Karpas-422 (cell line): ENCODE measurements at places on chromosomes 4 and X.

DNA sequence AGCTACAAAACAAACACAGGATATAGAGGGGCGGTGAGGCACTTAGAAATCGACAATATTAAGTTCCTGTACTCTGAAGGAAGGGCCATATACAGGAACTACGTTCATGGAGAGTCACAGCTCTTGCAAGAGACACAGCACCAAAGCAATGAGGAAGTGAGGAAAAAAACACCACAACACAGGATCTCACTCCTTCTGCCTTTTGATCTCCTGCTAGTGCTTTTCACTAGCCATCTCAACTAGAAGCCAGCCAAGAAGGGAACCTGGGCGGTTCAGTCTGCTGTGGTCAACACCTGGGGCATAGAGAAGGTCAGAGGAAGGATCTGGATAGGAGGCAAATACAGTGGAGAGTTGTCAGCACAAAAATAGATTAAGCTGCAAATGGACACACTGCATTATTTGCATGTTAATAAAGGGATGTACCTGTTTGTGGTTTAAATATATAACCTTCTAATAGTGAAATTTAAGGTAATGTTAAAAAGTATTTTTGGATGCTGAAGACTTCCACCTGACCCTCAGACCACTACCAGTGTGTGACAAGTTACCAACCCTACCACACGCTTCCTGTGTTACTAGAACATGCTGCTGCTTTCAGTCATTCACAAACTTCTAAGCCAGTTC lies 104.6 kb downstream of the DTHD1 start:
- DNase-seq = no peak

DNA sequence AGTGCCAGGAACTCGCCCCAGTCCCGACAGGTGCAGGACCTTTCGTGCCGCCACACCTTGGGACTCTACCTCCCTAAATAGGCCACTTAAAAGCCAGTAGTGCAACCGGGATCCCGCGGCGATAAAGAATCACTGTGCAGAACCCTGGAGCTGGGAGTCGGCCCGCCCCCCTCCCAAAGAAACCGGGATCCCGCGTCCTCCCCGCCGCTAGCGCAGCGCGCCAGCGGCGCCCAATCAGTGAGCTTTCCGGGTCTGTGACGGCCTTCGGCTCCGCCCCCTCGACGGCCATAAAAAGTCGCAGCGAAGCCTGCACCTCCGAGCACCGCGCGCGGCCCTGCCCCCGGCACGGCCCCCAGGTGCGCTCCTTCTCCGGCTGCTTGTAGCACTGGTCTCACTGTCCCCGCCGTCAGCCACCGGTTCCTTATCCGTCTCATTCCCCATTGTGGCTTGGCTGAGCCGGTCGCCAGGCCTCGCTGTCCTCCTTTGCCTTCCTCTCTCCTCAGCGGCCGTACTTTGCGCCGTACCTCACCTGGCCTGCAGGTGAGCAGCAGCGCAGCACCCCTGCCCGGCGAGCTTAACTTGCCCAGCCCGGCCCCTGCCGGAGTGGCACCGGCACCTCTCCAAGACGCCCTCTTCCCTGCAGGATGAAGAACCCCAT lies at the start of gene LRAT:
TSS of gene LRAT (plus strand) at position 318 of the 658 bp plus-strand sequence. CDS start at position 645, 327 bp downstream.
- no peak for DNase-seq

GRCh38 chr4:185524888-185525863 lies 10.1 kb downstream of the PDLIM3 start:
- DNase-seq = no peak

DNA sequence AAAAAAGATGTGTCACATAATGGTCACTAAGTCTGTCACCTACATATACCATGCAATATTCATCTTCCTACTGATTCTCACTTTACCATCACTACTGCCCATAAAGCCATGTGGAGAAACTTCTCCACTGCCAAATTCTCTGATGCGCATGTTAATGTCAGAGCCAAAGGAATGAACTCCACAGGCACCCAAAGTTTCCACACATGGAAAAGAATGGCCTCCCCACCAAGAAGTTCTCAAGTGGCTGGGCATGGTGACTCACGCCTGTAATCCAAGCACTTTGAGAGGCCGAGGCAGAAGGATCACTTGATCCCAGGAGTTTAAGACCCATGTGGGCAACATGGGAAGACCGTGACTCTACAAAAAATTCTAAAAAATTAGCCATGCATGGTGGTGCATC lies 43.8 kb upstream of the UGDH start:
- DNase-seq = no peak

DNA sequence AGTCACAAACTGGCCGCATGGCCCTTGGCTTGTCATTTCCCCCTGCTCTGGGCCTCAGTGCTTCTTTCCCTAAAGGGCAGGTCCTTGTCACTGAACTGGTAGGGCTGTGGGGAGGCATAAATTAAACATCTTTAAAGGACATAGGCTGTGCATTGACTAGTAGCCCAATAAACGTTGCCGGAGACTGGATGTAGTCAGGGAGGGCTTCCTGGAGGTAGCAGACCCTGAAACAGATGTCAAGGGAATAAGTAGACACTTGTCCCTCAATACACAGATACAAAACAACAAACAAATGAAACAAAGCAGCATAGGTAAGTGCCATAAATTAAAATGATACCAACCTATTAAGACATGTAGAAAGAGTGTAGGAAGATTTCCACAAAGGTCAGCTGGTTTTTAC lies 71.8 kb upstream of the PSAPL1 start:
- no peak for DNase-seq

GRCh38 chr4:119897260-119897659 lies 169.4 kb downstream of the MAD2L1 start:
- no peak for DNase-seq

GRCh38 chr4:40887764-40888131 lies 138.0 kb downstream of the NSUN7 start:
- no peak for DNase-seq

DNA sequence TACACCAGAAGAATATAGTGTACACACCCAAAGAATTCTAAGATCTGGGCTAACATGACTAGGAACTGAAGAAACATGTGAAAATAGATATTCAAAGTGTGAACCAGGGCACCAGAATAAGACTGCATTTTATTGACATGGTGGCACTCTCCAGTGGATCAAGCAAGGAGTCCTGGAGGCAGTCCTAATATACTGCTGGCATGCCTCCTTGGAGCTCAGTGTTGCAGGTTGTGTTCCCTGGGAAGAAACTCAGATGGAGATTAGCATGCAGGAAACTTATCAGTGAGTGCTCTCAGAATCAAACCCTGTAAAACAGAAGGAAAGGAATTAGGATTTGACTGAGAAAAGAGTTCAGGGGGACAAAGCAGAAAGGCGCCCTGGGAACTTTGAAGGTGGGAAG lies 105.1 kb downstream of the CXCL13 start:
- DNase-seq = no peak

- no peak for DNase-seq
These were observed 20.2 kb downstream of the PPA2 start for GRCh38 chr4:105453550-105454205.

- no peak for DNase-seq
These were observed 73.3 kb downstream of the TMEM131L start for GRCh38 chr4:153539422-153539821.

DNA sequence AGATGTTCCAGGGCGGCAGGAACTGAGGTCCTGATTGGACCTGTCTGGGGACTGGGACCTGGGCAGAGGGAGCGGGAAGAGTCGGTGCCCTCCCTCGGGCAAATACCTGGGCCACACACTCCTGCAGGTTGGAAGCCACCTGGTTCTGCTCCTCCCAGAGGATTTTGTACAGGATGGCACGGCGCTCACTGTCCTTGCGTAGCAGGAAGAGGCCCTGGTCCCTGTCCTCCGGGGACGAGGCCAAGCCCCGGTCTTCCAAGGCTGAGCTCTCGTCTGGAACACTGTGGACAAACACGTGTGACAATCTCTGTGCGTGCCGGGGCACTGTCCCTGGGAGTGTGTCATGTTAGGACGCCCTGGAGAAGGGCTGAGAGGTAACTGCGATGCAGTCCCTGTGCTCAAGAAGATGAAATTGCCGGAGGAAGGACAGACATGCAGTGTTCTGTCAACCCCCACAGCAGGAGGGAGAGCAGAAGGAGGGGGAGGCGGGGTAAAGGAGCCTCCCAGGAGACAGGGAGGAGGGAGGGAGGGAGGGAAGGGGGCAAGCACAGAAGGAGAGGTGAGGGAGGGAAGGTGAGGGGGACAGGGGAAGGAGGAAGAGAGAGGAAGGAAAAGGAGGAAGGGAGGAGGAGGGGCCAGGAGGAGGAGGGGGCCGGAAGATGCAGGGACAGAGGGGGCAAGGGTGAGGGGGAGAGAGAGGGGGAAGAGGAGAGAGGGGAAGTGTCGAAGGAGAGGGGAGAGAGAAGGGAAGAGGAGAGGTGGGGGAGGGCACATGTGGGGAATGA lies 29.0 kb downstream of the PDHA1 start:
- no peak for DNase-seq

- DNase-seq = no peak
These were observed 34.3 kb downstream of the MECP2 start for GRCh38 chrX:154063234-154063633.

- no peak for DNase-seq
These were observed 36.6 kb upstream of the PTPN13 start for GRCh38 chr4:86557526-86557925.

GRCh38 chr4:39205000-39205399 lies 22.7 kb downstream of the WDR19 start:
- no peak for DNase-seq

DNA sequence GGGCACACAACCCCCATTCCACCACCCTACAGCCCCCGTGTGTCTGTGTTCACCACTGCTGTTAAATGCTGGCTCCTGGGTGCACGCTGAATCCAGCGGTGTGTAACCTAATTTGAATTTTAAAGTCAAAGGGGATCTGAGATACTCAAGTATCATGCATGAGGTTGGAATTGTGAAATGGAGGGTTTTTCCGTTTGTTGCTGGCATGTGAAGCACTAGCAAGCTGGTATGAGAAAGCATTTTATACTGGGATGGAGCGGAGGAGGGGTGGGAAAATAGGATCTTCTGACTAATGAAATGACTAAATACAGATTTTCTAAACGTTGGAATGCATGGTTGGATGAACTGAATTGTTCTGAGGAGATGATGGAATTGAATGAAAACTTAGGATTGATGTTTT lies 36.9 kb upstream of the FAT1 start:
- DNase-seq = peak; percentile 78

- no peak for DNase-seq
These were observed 644 bp downstream of the ERCC6L start for GRCh38 chrX:72238183-72238582.

DNA sequence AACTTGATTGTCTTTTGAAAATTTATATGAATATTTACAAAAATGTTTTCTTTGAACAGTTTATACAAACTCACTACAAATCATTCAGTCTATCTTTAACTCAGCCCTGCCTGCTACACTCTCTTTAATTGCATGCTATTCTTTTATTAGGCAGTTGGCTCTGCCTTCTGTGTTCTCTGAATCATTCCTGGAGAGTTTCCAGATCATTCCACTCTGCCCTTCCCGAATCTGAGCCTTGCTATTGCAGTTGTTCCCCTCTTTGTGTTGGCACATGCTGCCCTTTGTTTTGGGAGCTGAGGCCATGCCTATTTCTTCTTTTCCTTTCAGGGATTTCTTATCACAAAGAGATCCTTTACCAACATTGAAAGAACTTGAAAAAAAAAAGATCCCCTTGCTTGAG lies 8.7 kb upstream of the TECRL start:
- DNase-seq = no peak

DNA sequence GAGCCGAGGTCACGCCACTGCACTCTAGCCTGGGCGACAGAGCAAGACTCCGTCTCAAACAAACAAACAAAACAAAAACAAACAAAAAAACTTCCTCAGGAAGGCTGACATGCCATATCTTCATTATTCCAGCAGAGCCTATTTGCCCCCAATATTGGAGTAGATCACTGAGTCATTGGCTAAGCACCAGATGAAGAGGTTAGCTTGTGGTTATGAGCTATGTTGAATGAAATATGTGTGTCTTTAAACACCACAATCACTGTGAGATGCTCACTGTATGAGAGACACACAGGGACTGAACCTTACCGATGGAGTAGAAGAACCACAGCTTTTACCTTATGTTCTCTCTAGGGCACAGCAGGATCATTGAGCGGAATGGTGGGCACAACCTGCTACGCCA lies 122.1 kb upstream of the EOLA2 start:
- DNase-seq = no peak

DNA sequence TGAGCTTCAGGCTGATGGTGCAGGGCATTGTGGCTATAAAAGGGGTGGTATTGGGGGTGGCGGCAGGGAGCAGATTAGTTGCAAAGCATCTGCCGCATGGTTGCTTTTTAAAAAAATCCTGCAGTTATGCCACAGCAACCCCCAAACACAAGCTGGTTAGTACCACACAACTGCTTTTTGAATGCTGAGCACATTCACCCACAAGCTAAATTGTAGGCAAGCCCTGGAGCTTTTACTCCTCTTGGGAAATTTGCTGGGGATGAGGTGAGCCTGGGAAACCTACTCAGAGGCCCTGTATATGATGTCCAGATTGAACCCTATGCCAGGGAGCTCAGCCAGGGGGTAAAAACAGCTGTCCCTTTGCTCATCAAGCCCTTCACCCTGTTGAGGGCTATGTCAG lies 33.8 kb upstream of the TRIM2 start:
- DNase-seq = no peak

DNA sequence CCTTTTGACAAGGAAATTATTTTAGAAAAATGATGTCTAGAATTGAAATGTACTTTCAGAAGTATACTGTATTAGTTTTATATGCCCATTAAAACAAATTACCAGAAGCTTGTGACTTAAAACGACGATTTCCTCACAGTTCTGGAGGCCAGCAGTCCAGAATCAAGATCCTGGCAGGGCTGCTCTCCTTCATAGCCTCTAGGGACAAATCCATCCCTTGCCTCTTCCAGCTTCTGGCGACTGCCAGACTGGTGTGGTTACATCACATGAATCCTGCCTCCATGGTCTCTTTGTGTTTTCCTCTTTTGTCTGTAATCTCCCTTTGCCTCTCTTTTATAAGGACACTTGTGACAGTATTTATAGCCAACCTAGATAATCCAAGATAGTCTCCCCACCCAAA lies 97.1 kb downstream of the IQCM start:
- DNase-seq = no peak

DNA sequence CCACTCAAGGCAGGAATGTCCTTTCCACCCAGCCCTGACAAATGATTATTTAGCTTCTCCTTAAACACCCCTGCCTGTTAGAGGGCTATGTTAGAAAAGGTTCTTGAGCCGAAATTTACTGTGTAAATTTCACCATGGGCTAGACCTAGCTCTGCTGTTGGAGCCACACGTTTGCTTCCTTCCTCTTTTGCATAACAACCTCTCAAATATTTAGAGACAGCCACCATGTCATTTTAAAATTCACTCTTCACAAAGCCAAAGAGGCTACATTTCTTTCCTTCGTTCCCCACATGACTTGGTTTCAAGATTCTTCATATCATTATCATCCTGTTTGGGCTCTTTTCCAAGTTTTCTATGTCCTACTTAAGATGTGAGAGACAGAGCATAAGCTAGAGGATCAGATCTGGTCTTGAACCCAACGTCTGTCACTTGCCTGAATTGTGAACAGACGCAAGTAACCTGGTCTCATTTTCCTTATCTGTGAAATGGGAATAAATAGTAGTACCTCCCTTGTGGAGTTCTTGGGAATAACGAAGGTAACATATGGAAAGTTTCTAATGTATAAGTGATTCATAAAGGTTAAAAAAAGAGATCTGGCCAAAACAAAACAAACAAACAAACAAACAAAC lies 6.7 kb downstream of the DOCK11 start:
- no peak for DNase-seq

GRCh38 chr4:692771-693554 lies 4.0 kb upstream of the SLC49A3 start:
- DNase-seq = no peak

- no peak for DNase-seq
These were observed 322.9 kb downstream of the CAMK2D start for GRCh38 chr4:113438596-113438995.
